ENCODE measurements at places on chromosomes 3 and 15.
A peak's percentile ranks its signal among the peaks of the same experiment; 100 is the strongest.

DNA sequence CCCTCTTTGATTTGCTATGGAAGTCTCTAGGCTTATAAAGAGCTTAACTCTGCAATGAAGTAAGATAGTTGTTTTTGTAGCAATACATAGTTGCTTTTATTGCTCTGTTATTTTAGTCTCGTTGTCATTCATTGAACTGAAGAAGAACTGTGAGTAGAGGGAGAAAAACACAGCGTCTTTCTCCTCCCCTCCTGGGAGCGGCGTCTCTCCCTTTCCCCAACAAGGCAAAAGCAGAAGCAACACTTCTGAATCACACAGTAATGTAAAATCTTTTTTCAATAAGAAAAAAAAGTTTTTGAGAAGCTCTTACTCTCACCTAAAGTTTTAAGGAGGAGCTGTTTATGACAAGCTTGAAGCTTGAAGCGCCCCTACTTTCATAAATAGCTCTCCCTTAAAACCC, 119.3 kb upstream of the SLC7A14 start:
- no peak for DNase-seq

DNA sequence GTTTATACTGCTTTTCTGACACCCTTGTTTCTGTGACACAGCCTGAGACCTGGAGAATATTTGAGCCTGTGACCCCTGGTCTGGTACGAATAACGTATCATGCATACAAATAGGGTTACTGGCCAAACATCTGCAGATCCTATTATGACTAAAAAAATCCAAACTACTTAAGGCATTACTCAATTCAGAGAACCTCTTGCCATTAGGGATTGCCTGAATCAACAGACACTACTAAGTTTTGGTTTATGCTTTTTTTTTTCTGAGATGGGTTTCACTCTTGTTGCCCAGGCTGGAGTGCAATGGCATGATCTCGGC, 35.4 kb downstream of the OSBPL10 start:
- DNase-seq: no peak

- no peak for DNase-seq
Observed at GRCh38 chr3:61901496-61901895, 340.1 kb downstream of the PTPRG start.

DNA sequence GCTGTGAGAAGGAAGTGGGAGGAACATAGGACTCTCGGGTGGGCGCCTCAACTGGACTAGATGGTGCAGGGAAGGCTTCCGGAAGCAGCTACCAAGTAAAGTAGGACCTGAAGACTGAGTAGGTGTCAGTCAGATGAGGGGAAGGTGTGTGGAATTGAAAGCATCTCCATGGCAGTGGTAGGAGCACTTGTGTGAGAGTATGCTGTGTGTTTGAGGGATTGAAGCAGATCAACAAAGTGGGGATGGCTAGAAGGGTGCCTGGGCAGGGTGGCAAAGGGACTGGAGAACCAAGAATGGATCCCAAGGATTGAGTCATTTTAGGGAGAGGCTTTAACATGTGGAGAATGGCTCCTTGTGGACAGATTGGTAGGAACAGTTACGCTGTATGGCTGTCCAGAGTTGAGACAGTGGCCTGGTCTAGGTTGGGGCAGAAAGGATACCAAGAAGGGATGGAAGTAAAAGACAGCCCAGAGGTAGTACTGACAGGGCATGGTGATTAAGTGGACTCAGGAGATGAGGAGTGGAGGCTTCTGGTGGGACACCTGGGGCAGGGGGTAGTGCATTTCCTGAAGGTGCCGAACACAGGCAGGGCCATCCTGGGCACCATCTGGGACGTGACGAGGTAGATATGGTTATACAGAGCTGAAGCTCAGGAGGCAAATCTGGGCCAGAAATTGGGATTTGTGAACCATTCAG, 1.5 kb downstream of the UQCC5 start:
- DNase-seq: no peak

GRCh38 chr3:115822579-115822978, 199.3 kb downstream of the GAP43 start:
- DNase-seq: no peak

DNA sequence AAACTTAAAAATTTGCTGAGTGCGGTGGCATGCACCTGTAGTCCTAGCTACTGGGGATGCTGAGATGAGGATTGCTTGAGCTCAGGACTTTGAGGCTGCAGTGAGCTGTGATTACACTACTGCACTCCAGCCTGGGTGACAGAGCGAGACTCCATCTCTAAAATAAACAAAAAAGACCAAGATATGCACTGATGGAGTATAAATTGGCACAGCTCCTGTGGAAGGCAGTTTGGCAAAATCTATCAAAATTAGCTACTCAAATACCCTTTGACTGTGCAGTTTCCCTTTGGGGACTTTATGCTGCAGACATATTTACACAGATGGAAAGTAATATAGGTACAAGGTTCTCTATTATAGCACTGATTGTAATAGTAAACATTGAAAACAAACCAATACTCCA, 18.1 kb upstream of the U2SURP start:
- no peak for DNase-seq

DNA sequence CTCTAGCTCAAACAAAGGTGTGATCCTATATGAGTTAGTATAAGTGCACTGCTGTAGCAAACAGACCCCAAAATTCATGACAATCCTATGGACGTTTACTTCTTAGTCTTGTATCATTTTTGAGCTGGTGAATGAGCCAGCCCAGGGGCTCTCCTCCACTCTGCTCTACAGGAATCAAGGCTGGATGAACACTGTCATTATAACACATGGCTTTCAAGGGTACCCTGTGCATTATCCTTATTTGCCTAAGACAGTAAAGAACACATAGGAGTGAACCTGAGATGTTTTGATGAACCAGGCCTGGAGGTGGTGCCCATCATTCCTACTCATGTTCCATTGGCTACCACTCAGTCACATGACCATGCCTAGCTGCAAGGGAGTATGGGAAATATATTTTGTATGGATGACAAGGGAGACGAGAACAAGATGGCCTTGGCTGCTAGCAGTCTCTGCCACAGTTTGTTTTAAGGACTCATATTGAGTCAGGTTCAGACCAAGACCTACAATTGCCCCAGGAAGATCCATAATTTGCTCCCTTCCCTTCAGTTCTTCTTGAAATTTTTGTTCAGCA, 107.4 kb upstream of the HES1 start:
- no peak for DNase-seq

GRCh38 chr15:89067751-89068150, 20.5 kb upstream of the ABHD2 start:
- DNase-seq: no peak

DNA sequence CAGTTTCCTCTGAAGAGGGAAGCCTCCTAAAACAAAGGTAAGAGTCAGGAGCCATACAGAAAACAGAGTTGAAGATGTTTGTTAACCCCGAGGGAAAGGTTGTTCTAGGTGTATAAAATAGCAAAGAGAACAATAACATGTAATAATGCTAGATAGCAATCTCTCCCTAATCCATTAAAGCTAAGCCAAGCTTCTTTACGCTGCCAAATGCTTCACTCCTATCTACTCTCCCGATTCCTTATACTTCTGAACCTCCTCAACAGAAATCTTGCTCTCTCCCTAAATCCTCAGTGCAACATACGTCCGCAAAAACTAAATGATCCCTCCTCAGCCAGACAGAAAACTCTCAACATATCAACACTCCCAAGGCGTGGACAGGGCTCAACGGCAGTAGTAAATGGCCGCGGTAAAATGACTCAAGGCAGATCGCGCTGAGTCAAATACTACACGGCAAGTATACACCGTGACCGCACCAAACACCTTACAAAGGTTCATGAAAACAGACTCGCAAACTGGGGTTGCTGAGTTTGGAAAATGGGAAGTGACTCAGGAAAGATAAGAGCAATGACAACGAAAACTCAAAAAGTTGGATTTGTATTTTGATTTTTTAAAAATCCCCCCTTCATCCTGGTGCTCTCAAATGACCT, 682 bp downstream of the CLDND1 start:
- DNase-seq: peak; percentile 56

DNA sequence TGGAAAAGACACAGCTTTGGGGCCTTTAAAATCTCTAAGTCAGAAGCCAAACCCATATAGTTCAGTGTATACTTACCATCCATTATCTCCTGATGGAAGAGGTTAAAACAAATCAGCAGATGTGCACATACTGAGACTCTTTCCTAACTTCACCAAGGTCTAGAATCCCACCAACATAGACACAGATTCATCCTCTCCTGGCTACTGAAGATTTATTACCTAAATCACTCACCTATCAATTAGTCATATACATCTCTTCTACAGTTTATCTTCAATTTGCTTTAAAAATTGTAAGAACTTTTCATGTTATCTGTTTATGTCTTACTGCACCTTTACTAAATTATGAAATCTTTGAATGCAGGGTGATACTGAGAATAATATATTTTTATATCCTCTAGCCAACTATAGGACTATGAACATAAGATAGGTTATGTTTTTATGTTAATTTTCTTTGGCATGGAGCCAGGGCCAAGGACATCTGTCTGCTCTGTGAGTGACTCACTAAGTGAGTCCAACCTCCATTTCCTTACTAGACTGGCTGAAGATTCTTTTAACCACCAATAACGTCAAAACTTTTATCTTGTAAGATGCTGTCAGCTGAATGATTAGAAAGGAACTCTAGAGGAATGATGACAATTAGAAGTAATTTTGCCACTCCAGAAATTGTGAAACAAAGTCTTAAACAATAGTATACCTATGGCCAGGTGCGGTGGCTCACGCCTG, 397.6 kb downstream of the FOXP1 start:
- no peak for DNase-seq

- no peak for DNase-seq
Observed at GRCh38 chr3:14523792-14524191, 16.4 kb downstream of the GRIP2 start.

GRCh38 chr3:140748171-140748570, 70.3 kb downstream of the TRIM42 start:
- DNase-seq: no peak

DNA sequence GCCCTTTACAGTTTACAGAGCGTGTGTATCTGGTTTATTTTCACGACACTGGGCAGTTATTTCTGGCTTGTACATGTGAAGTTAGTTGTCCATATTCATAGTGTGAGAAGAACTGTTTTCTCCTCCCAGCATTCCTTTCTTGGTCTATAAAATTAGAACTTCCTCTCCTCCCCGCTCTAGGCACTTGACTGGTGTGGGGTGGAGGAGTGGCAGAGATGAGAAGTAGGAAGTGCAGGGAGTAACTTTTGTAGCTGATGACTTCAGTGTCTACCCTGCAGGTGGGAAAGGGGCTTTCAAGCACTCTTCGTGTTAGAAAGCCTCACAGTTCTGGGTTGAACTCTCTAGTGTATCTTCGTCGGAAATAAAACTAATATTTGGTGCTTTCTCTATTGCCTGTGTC, 13.4 kb downstream of the APOD start:
- DNase-seq: no peak

- no peak for DNase-seq
Observed at GRCh38 chr3:123685780-123686179, 100.9 kb upstream of the HACD2 start.

- no peak for DNase-seq
Observed at GRCh38 chr15:46251903-46252302, 617.1 kb downstream of the SQOR start.

- DNase-seq: no peak
Observed at GRCh38 chr15:90315278-90315982, 36.7 kb upstream of the ZNF774 start.

DNA sequence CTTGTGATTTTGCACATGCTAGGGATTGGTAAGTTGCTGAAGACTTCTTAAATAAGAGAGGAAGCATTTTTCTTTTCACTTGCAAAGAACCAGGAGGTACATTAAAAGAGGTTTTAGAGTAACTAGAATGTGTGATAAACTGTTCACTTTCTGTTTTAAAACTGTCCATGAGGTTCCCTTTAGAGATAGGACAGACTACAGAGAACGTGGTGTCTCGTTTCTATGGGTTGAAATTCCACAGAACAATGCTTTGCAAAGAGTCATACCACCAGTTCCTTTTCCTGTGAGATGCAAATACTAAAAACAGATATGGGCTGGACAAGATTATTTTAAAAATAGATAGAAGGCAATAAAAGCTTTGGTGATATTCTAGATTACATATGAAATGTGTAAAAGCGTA, 372.8 kb downstream of the TIGIT start:
- DNase-seq: no peak

- no peak for DNase-seq
Observed at GRCh38 chr15:78672285-78673014, 31.4 kb upstream of the CHRNB4 start.

- no peak for DNase-seq
Observed at GRCh38 chr15:89089316-89090230, 1.3 kb downstream of the ABHD2 start.

DNA sequence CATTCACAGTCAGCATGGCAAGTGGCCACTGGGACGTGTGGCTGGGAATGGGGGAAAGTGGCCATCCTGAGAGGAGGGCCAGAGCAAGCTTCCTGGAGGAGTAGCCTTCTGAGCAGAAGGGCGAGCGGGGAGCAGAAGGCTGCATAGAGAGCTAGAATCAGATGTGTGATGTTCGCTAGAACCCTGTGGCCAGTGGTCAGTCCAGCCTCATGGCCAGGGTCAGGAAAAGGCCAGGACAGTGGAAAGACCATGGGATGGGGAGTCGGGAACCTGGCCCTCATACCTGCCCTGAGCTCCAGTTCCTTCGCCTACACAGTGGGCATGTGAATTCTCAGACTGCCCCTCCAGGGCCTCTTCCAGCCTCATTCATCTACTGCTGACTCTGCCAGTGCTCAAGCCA, 102.4 kb downstream of the DNAJB8 start:
- DNase-seq: no peak

DNA sequence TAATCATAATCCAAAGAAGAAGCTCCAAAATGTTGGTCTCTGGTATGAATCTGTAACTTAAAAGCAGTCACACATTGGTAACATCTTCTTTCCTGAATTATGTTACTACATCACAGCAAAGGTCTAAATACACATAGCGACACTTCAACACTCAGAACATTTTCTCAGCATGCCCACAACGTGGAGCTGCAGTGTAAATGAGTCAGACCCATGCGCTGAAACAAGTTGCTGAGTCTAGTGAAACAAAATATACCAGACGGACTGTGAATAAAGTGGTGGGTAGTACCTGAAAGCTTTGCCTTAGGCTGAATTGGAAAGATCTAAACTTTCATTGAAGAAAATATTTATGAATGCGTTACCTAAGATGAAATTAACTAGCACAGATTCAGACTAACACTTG, 33.2 kb upstream of the GOLGA8B start:
- no peak for DNase-seq

DNA sequence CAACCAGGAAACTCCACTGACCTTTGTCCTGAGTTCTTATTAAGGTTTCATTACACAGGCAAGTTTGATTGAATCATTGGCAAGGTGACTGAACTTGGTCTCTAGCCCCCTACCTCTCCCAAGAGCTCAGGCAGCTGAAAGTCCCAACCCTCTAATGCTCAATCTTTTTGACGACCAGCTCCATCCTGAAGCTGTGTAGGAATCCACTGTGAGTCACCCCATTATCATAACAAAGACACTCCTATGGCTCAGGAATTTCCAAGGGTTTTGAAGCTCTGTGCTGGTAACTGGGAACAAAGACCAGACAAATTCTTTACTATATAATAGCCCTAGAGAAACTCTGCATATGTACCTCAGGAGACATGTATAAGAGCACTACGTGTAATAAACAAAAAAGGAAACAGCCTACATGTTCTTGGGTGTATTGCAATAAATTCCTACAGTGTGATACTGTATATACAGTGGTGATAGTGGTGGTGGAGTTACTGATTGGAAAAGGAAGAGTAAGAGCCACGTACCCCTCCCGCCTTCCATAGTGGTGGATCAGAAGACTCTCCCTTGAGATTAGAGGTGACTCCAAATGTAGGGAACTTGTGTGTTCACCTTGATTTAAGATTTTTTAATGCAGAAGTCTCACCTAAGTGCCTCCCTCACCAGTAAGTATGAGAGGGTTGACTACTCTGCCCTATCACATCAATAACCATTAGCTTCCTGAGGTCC, 116.6 kb downstream of the ST8SIA2 start:
- DNase-seq: no peak

- DNase-seq: peak; percentile 91
Observed at GRCh38 chr15:69058830-69059556, 44.5 kb downstream of the NOX5 start.

Measured in ecto neural progenitor cell (in vitro differentiated cells).